ENCODE measurements at places on chromosomes 3 and 15.

- no peak for DNase-seq
Observed at GRCh38 chr3:54139630-54140029, 17.3 kb downstream of the CACNA2D3 start.

DNA sequence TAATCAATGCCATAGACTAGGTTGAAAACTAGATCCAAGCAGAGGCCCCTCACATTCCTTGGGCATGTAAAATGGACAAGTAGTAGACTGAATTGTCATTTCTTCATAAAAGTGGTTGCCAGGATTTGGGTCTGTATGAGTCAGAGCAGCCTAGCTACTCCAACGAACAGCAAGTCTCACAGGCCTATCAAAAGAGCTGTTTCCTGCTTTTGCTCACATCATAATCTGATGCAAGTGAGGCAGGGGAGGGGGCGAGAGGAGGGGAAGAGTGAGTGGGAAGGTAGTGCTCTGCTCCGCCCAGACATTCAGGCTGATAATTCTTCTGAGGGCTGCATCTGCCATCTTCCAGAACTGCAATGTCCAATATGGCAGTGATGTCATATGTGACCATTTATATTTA, 228.9 kb upstream of the PRICKLE2 start:
- no peak for DNase-seq

- DNase-seq: no peak
Observed at GRCh38 chr15:51935466-51936104, 36.0 kb downstream of the LEO1 start.

DNA sequence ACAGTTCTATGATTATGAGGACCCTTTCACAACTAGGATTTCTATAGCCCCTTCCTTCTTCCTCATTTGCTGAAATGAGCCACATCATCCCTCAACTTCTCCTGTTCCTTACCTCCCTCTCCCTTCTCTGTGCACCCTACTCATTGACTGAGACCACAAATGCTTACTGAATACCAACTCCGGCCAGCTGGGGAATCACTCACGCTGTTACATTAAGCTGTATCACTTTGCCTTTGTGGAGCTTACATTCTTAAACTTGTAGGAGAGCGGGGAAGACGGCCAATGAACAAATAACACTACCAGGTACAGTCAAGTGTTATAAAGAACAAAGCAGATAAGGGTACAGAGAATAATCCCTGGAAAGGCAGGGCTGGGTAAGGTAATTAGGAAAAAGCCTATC, 5.7 kb downstream of the SUCLG2 start:
- no peak for DNase-seq

GRCh38 chr3:124261306-124261705, 269.4 kb upstream of the ROPN1 start:
- no peak for DNase-seq

DNA sequence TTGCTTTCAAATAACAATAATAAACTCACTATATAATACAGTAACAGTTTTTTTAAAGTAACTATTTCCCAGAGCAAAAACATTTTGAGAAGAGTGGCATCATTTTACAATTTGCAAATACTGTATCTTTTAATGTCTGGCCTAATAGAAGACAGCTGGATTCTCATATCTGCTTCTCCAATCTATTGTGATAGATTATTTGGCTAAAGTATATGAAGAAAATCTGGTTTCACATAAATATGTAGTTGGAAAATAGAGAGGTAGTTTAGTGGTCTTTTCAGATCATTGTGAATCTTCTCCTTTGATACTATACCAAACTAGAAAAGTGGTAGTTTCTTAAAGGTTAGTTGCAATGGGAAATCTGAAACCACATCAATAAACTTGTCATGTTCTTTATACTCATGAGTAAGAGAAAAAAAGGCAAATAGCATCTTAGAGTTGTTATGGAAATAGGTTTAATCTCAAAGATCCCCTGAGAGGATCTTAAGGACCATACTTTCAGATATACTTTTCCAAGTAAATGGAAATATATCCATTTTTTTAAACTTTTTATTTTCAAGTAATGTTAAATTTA, 124.8 kb upstream of the NR2E3 start:
- DNase-seq: no peak

DNA sequence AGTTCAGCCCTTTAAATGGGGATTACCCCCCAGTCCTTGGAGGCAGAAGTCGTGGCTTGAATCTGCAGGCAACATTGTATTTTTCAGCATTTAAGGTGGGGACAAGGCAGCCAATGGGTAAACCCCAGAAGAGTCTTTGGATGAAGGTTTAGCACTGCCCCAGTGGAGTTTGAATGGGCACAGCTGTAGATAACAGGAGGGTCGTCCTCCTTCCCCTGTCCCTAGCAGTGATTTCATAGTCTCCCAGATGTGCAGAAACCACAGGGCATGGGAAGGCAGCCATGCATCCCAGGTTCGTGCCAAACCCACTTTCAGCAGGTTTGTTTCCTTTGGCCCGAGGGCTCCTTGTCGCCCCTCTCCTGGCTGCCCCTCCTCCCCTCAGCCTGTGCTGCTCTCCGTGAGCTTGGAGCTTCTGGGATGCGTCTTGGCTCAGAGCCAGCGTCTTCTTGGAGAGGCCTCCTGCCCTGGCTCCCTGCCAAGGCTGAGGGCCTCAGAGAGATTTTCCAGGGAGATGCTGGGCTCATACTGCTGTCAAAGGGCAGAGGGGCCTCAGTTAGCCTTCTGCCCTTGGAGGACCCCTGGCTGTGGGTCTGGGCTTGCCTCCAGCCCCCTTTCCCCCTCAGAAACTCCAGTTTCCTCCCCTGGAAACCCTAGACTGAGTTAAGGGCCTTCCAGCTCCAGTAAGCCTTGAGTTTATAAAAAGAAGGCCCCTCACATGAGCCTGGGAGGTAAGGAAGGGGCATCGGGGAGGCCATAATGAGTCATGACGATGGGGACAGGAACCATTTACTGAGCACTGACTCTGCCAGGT, 48.9 kb upstream of the POLG start:
- no peak for DNase-seq

DNA sequence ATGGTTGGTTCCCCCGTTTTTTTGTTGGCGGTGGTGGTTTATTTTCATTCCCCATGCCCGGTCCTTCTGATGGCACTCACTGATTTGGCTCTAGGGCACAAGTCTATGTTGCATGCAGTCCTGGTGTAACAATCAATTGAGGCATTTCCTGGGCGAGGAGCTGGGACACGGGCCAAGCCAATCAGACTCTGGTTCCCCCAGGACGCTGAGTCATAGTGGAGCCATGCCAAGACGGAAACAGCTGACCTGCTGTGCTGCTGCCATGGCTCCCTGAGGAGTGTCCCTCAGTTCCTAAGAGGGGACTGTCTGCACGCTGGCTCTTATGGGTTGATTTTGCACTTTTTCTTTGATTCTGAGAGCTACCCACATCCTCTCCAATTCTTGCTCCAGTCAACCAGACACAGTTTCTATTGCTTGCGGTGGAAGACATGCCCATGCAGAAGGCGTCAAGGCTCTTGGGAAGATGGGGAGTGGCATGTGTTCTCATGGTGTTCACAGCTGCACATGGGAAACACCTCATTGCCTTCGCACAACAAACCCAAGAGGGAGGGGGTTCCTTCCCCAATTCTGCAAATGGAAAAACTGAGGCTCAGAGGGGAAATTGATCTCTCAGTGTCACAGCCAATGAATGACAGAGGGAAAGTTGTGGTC, 28.3 kb upstream of the ALDH1L1 start:
- no peak for DNase-seq

DNA sequence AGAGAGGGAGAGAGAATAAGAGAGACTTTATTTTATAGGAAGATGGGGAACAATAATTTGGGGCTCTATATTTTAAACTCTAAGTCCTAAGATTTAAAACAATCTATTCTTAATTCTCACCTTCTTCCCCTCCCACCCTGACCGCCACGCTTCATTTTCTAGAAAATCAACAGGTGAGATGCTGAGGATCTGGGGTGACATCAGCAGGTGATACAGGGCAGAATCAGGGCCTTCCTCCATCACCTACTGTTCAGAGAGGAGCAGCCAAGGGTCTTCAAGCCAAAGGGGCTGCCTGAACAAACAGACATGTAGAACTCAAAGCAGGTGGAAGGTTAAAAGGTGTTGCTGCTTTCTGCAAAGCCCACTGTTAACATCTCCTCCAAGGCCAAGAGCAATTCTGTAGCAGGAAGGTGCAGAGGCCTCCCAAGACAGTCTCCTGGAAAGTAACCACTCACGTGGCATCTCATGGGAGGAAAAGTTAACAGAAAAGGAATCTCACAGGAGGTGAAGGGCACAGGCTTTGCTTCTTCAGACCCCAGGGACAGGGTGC, 183.6 kb upstream of the TLE3 start:
- DNase-seq: no peak

- no peak for DNase-seq
Observed at GRCh38 chr15:64696481-64696880, 78.9 kb downstream of the RBPMS2 start.

DNA sequence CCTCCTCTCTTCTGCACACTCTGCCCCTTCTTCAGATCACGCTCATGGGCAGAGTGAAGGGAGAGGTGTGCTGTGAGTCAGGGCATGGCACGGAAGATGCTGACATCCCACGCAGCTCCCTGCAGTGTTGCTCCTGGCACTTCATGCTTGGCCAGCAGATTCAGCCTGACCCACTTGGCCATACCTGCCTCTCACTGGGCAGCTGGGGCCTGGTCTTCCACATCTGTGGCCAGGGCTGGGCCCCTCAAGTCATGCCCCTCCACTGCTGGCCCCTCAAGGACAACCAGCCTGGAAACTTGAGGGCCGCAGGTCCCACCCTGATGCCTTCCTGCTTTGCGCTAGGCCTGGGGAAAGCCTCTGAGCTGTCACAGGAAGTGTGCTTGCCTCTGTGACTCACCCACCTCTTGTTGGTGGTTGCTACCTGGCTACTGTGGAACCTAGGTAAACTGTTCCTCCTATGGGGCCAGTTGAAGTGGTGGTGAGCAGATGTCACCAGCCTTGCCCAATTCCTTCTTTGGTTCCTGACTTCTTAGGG, 48.7 kb downstream of the BSN start:
- peak; percentile 36 for DNase-seq

DNA sequence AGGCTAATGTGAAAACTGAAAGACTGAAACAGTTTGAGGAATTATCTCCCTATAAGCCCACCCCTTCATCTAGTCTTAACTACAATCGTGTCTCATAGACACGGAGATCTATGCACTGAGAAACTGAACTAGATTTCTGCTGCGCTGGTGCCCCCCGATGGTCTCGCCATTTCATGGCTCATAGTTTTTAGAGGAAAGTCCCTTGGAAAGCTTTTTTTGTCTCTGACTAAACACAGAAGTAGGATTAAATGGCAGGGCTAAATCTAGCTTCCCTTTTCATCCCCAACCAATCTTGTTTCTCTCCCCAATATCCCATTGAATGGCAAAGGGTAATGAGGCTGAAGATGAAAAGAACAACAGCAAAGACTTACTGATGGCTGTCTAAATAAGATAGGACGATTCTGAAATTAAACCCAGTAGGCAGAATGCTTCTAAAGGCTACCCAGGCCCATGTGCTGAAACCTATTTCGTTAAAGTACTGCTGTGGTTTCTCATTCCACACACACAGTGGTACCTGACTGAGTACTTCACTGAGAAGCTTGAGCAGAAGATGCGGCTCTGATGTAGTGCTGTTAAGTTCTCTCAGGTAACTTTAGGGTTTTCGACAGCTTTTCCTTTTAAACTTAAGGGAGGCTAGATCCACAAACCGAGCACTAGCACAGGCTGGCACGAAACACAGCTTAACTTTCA, 142.7 kb downstream of the GADL1 start:
- peak; percentile 34 for DNase-seq

DNA sequence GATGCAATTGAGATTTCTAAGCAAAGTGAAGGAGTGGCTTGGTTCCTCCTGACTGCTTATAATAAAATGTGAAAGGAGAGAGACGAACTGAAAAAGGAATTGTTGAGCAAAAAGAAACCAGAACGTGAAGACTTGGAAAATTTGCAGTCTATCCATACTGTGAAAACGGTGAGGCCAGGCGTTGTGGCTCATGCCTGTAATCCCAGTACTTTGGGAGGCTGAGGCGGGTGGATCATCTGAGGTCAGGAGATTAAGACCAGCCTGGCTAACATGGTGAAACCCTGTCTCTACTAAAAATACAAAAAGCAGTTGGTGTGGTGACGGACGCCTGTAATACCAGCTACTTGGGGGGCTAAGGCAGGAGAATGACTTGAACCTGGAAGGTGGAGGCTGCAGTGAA, 56.7 kb upstream of the TSPAN3 start:
- DNase-seq: no peak

DNA sequence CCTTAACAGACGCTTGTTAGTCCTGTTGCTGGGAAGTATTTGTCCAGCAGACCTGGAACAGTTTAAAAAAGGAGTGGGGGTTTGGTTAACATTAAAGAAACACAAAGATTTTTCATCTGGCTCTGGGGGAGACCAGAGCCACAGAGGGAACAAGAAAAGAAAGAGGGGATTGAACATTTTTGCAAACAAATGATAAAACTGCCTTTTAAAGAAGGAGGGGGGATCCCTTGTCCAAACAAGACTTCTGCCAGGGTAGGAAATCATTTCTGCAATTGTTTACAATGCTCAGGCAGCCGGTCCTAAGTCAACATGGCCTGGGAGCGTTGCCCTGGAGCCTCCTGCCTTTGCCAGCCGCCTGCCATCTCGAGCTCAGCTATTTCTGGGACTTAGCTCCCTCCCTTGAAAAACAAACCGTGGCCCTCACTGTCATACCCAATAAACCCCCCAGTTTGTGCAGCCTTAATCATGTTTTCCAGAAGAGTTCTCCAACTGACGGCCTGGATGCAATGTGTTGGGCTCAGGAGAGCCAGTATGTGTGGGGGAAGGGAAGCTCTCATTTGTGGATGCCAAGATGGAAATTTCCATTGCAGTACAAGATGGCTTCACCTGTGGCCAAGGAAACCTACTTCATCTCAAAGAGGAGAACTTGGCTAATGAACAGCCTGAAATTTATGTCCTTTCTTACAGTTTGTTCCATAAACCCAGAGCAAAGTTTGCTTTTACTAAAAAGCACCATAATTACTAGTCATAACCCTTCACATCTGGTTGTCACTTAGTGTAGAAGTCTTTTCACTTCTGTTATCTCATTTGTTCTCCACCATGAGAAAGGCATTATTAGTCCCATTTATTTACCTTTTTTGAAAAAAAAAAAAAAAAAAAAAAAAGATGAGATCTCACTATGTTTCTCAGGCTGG, 75.9 kb upstream of the RNU6-1 start:
- DNase-seq: no peak

GRCh38 chr3:190336516-190337189, 14.4 kb upstream of the CLDN1 start:
- no peak for DNase-seq

GRCh38 chr3:110909839-110910238, 161.8 kb upstream of the NECTIN3 start:
- no peak for DNase-seq

Data from activated T-cell treated with anti-CD3 and anti-CD28 coated beads for 48 hours (primary cell).